ENCODE measurements at places on chromosomes 16 and 17. TPM values are rescaled to one million over a fixed set of nuclear protein-coding genes. Genes with fewer than 3 reads are reported as not detected.

Gene RAB34
- 147 TPM for total RNA-seq

Gene TEKT5
- total RNA-seq, result not detected

Gene PTX4
- total RNA-seq, result 0.39 TPM

Gene CD79B
- total RNA-seq, result 6.1 TPM

Gene METTL26
- 137 TPM for total RNA-seq

Gene MPG
- total RNA-seq, result 120 TPM

Gene TMC8
- 1.4 TPM for total RNA-seq

Gene CCL23
- total RNA-seq, result 1.3 TPM

Gene CDH3
- 0.75 TPM for total RNA-seq

DNA sequence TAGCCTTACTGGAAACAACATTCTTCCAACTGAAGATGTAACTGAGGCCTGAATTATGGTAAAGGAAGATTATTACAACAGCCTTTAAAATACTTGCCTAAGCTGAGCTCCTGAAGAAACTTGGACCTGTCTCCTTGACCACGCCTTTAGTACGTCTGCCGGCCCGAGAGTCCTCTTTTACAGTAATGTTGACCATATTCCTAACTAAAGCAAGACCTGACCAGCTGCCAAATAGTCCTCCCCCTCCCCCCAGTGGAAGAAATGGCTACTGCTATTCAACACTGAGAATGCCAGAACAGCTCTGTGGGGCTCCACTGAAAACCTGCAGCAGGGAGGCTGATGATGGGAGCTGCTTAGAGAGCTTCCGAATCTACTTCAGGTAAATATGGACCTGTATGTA lies 12.6 kb upstream of the FOXJ1 start:
- DNase-seq, result no peak

GRCh38 chr17:8739097-8739496 lies 5.5 kb downstream of the CCDC42 start:
- no peak for DNase-seq

GRCh38 chr16:88705076-88705684 lies 1.0 kb downstream of the RNF166 start:
- no peak for DNase-seq

- DNase-seq, result no peak
Observed at GRCh38 chr16:17330044-17330443, 140.7 kb downstream of the XYLT1 start.

- DNase-seq, result no peak
Observed at GRCh38 chr17:41695134-41695661, 6.5 kb downstream of the EIF1 start.

GRCh38 chr16:11182411-11182810 lies 73.6 kb downstream of the SOCS1 start:
- no peak for DNase-seq

- no peak for DNase-seq
Observed at GRCh38 chr16:85156440-85156839, 44.2 kb upstream of the CIBAR2 start.

DNA sequence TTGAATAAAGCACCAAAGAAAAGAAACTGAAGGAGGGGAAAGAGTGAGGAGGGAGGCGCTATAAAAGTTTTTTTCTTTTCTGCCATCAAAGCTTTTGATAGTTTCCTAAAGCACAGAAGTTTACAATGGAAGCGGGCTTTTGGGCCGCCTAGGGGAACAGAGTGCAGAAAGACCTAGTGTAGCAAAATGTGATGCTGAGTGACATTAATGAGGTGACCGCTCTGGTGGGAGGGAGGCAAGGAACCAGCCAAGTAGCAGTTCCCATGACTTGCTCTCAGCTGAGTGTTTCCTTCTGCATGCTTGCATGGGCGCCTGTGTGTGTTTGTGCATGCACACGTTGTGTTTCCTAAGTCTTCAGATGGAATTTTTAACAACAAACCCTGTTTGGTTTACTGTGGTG lies 15.5 kb downstream of the MSI2 start:
- no peak for DNase-seq

DNA sequence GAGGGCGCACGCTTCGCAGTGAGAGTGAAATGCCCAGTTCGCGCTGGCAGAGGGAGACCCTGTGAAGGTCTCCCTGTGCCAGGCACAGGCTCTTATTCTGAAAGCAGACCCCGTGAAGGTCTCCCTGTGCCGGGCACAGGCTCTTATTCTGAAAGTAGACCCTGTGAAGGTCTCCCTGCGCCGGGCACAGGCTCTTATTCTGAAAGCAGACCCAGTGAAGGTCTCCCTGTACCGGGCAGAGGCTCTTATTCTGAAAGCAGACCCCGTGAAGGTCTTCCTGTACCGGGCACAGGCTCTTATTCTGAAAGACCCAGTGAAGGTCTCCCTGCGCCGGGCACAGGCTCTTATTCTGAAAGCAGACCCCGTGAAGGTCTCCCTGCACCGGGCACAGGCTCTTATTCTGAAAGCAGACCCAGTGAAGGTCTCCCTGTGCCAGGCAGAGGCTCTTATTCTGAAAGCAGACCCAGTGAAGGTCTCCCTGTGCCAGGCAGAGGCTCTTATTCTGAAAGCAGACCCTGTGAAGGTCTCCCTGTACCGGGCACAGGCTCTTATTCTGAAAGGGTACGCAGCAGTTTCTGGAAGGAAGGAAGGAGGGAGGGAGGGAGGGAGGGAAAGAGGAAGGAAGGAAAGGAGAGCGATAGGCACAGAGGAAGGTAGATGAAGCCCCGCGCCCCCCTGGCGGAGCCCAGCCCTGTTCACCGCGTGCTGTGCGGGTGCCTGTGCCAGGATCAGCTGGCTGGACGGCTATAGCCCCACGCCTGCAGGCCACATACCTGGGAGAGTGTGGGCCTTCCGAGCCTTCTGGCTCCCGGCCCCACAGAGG lies 55.3 kb downstream of the WDR45B start:
- no peak for DNase-seq

DNA sequence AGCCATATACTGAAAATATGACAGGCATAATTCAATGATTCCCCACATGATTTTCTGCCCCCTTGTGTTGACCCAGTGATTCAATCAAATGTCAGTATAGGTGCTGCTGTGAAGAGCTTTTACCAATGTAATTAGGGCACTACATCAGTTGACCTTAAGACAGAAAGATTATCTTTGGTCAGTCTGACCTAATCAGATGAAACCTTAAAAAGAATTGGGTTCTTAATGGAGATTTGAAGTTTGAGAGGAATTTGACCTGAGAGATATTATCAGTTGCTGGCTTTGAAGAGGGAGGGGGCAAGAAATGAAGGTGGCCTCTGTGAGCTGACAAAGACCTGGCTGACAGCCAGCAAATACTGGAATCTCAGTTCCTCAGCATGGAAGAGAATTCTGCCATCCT lies 358.7 kb upstream of the CA10 start:
- no peak for DNase-seq

DNA sequence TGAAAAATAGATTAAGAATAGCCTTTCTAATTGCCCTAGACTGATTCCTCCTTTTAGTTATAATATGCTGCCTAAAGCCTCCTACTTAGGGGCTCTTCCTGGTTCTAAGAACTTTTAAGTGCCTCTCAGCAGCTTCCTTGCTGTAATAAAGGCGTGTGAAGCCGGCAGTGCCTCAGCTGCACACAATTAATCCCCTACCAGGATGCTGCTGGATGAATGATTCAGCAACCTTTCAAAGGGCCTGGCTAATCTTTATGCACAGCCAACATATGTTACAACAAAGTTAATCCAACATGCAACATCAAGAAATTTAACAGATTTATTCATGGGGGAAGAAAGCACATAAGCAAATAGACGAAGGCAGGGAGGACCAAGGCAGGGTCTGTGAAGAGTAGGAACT lies 145.2 kb downstream of the PMP22 start:
- no peak for DNase-seq

GRCh38 chr17:31842195-31843069 lies 16.6 kb downstream of the COPRS start:
- DNase-seq, result no peak

DNA sequence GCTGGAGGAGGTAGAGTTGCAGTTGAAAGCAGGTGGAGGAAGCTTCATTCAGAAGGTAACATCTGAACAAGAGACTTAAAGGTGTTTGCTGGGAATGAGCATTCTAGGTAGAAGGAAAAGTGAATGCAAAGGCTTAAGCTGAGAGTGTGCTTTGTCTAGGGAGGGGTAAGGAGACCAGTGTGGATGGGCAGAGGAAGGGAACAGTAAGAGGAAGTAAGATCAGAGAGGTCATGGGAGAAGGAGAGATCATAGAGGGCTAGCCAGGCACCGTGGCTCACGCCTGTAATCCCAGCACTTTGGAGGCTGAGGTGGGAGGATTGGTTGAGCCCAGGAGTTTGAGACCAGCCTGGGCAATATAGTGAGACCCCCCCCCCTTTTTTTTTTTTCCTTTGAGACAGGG lies 3.3 kb downstream of the STX4 start:
- DNase-seq, result no peak

GRCh38 chr16:23279721-23280153 lies 22.4 kb upstream of the SCNN1B start:
- no peak for DNase-seq

DNA sequence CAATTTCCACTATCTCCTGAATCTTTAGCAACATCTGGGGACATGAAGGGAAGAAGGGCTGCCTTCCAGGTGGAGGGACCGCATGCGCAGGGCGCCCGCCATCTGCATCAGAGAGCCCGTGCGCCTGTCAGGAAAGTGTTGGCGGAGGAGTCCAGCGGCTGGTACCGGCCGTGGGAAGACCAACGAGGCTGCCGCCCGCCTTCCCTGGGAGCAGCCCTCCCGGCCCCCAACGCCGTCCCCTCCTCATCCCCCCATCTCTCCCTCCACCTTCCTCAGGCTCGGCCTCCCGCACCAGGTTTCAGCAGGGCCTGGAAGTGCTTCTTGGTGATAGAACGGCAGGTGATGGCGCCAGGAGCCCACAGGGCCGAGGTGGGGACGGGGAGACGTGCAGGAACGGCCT lies 8.8 kb downstream of the CLCN7 start:
- DNase-seq, result no peak

DNA sequence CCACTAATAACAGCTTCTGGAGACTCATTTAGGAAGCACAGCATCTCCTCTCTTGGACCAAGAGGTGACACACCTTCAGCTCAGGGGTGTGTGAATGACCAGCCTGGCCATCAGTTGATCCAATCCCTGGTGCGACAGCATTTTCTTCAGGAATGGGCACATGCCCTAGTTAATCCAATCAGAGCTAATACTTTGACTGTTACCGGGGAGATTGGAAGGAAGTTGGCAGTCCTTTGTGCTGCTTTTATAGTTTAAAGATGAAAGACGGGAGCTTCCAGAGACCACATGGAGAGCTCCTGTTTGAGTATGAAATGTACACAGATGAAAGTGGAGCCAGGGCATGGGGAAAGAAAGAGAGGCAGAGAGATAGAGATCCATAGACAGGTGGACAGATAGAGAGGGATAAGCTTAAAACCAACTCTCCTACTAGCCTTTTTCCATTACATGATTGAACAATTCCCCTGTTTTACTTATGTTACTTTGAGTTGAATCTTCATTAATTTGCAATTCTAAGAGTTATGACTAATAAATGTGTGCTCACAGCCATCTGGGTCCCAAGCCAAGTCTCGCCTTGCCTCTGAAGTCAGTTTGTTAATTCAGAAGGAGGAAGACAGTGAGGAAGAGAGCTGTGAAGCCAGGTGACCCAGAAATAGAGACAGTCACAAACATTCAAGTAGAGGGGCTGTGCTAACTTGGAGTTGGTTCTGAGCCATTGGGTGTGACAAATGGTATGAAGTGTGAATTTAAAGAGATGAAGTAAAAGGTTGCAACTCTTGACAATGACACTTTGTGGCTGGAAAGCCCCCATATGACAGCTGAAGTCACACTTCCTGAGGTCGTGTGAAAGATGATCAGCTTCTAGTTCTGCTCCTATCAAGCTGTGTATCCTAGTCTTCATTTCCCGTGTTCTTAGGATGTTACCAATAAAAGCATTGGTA lies 120.0 kb upstream of the GOT2 start:
- DNase-seq, result no peak

- no peak for DNase-seq
Observed at GRCh38 chr16:49755313-49755620, 100.6 kb downstream of the ZNF423 start.

DNA sequence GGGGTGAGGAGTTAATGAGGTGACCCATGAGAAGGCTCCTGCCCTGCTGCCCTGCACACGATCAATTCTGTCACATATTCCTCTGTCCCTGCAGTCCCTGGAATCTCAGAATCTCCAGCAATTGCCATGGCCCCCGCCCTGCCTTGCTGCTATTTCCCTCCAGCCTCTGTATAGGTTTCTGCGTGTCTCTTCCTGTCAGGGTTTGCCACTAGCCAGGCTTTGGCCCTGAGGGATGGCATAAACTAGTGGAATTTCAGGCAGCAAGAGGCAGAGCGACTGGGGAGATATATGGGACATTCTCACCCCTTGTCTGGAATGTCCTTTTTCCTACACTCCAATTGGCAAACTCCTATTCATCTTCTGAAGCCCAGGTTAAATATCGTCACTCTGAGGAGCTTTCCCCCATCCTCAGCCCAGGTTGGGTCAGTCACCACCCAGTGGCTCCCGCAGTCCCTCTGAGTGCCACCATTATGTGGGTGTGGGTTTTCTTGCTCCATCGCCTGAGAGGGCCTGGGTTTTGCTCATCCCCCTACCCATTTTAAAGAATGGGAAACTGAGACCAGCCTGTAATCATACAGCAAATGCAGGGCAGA lies 15.5 kb upstream of the NATD1 start:
- DNase-seq, result no peak

GRCh38 chr16:47213761-47214440 lies 70.2 kb upstream of the NETO2 start:
- no peak for DNase-seq

GRCh38 chr16:86930001-86930400 lies 351.7 kb downstream of the FOXL1 start:
- no peak for DNase-seq

DNA sequence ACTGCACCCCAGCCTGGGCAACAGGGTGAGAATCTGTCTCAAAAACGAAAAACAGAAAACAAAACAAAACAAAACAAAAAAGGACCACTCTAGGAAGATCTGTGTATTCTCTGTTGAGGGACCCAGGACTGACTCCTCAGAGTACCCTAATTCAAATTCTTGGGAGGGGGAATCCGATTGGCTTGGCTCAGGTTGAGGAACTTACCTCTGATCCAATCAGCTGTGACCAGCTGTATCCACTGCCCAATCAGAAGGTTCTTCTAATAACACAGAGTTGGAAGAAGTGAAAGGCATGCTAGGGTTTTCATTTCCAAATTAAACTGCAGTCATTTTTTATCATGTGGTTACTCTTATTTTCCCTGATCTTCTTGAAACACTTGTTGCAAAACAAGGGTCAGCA lies 105.9 kb upstream of the CACNG3 start:
- DNase-seq, result no peak

DNA sequence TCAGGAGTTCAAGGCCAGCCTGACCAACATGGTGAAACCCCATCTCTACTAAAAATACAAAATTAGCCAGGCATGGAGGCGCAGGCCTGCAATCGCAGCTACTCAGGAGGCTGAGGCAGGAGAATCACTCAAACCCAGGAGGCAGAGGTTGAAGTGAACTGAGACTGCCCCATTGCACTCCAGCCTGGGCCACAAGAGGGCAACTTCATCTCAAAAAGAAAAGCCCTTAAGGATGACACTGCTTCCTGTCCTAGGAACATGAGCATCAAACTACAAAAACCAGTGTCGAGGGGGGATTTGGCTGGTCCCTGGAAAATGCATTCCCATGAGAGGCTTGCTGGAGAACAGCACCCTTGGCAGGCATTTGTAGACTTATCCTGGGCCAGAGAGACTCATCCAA lies 449.5 kb upstream of the PSMD7 start:
- DNase-seq, result no peak

Measured in esophagus muscularis mucosa (tissue), 4 donors.